ENCODE measurements at places on chromosomes 1 and 21. TPM values are rescaled to one million over a fixed set of nuclear protein-coding genes. Genes with fewer than 3 reads are reported as not detected.

The RERE gene
- 21.6 TPM for polyA plus RNA-seq

GRCh38 chr1:82510431-82510830, 709.7 kb downstream of the ADGRL2 start:
- DNase-seq = no peak

The CNR2 gene
- polyA plus RNA-seq = not detected

The SLAMF1 gene
- polyA plus RNA-seq = 0.92 TPM

The GPR153 gene
- polyA plus RNA-seq = 2.6 TPM

DNA sequence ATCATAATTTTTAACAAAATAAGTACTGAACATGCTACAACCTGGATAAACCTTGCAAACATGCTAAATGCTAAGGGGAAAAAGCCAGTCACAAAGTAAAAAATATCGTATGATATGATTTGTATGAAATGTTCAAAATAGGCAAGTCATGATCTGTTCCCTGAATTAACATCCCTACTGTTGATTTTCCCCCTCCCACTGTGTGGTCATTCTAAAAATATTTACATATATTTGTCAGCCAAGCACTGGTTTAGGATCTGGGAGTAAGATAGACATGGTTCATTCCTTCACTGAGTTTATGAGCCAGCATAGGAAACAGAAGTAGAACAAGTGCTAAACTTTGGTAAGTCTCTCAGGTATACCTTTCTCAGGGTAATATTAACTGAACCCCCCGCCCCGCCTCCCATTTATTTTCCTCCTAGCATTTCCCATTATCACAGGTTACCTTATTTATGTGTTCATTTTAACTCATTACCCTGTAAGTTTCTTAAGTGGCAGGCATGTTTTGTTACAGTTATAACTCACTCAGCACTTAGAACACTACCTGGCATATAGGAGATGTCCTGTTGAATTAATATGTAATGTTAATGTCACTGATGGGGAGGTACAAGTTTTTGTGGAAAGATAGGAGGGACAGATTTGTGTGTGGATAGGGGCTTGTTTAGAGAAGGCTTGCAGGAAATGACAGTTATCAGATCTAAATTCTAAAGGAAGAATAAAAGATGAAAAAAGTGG, 12.3 kb downstream of the UQCRH start:
- no peak for DNase-seq

DNA sequence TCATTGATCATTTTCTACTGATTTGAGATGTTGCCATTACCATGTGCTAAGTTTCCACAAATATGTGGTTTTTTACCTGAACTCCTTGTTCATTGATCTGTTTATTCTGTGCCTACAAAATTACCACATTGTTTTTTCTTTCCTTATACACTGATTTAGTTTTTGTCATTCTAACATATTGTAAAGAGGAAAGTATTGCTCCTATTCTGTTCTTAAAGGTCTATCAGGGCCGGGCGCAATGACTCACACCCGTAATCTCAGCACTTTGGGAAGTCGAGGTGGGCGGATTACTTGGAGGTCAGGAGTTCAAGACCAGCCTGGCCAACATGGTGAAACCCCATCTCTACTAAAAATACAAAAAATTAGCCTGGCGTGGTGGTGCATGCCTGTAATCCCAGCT, 75.1 kb downstream of the CAMTA1 start:
- DNase-seq = no peak

- peak; percentile 72 for DNase-seq
Measured at GRCh38 chr1:201016211-201016651, 7.3 kb downstream of the KIF21B start.

DNA sequence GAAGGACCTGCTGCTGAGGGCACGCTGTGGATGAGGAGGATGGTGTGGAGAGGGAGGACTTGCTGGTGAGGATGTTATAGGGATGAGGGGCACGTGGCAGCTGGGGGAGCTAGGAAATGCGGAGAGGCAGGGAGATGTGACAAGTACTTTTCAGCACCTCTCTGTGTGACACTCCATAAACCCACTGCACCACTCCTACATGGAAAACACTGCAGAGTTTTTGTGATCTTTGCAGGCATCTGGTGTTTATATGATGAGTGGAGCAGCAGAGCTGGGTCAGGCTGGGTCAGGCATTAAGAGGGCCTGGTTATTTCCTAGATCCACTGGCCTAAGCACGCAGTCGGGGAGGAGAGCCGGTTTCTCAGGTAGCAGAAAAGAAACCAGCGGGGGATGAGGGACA, 167.3 kb upstream of the COA6 start:
- DNase-seq = no peak

The PRKCZ gene
- polyA plus RNA-seq = 27.3 TPM

The LDLRAD1 gene
- 0.40 TPM for polyA plus RNA-seq

GRCh38 chr1:46444466-46444865, 45.2 kb upstream of the DMBX1 start:
- no peak for DNase-seq

GRCh38 chr1:232033285-232033684, 406.7 kb downstream of the DISC1 start:
- DNase-seq = no peak

- no peak for DNase-seq
Measured at GRCh38 chr1:75838079-75838478, 41.4 kb downstream of the MSH4 start.

The TMIGD3 gene
- polyA plus RNA-seq = 1.2 TPM

DNA sequence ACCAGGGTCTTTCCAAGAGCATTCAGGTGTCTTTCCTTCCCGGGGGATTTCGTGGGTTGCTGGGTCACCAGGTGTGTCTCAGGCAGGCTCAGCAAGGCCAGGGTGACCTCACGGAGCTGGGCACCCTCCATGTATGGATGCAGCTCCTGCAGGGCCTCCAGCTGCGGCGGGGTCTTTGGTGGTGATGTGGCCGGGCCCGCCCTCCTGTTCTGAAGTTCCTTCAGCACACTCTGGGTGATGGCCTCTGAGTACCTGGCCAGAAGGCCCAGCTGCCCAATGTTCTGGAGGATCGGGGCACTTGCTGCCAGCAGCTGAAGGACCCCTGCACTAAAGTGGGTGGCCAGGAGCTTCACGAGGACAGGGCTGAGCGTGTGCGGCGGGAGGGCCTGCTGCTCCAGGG, 45.5 kb downstream of the URB1 start:
- DNase-seq = no peak

DNA sequence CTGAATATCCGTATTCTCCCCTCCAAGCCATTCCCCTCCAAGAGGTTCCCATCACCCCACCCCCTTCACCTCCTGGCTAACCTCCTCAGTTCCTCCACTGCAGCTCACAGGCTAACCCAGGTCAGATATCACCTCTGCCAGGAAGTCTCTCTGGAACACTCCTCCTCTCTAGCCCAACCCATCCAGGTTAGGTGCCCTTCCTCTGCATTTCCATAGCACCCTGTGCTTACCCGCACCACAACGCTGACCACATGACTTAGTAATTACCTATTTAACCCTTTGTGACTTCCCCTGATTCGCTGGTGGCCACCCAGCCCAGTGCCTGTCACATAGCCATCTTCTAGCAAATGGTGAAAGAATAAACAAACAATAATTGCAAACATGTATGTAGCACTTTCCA, 49.5 kb upstream of the IFFO2 start:
- peak; percentile 25 for DNase-seq

DNA sequence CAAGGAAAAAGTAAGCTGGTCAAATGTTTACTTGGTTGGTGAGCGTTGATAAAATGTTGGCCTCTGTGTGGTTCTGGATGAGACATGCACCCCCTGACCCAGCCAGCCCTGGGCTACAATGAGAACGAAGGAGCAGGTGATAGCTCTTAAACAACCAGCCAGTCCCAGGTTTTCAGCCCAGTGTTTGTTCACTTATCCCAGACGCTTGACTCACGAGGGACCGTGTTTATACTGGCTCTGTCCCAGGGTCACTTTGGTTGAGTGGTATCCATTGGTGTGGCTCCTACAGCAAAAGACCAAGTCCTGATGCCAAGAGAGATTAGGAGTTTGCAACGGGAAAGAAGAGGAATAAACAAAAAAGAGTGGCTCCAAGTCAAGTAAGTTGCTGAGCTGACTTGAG, 86.9 kb downstream of the KCNJ15 start:
- peak; percentile 91 for DNase-seq

The NLRP3 gene
- 2.3 TPM for polyA plus RNA-seq

The EPHA8 gene
- polyA plus RNA-seq = not detected

DNA sequence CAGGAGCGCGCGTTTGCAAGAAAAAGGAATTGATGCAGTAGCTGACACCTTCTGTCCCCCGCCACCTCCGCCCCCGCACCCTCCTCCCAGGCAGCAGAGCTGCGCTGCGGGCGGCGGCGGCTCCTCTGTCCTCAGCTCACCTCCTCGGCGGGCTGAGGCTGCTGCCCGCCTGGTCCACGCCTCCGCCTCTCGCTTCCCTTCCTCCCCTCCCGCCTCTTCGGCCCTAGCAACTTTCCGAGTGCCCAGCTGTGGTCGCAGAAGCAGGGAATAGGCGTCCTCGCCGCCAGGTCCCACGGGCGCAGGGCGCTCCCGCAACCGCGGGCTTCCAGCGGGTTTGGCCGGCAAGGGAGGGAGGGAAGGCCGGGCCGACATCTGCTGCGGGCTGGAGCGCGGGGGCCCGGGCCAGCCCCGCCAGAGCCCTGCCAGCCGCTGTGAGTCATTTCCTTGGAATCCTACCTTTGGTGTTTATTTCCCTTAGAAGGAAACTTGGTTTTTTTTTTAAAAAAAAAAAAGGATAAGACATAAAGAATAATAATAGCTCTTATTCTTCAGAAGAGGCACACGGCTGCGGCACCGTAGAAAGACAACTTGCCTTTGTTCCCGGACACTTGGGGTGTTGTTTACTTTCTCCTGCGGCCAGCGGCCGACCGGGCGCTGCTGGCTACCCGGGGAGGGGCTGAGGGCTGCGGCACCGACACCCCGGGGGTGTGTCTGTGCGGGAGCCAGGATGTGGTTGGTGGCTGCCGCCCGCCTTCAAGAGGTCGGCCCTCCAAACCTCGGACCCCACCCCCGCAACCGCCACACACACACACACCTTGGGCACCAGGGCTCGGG, 1.1 kb downstream of the SERTAD4 start:
- DNase-seq = peak; percentile 59

- no peak for DNase-seq
Measured at GRCh38 chr1:115175596-115175995, 86.3 kb upstream of the TSPAN2 start.

GRCh38 chr1:154400381-154400801, 4.8 kb upstream of the IL6R start:
- DNase-seq = no peak

The PTPRF gene
- 30.4 TPM for polyA plus RNA-seq

DNA sequence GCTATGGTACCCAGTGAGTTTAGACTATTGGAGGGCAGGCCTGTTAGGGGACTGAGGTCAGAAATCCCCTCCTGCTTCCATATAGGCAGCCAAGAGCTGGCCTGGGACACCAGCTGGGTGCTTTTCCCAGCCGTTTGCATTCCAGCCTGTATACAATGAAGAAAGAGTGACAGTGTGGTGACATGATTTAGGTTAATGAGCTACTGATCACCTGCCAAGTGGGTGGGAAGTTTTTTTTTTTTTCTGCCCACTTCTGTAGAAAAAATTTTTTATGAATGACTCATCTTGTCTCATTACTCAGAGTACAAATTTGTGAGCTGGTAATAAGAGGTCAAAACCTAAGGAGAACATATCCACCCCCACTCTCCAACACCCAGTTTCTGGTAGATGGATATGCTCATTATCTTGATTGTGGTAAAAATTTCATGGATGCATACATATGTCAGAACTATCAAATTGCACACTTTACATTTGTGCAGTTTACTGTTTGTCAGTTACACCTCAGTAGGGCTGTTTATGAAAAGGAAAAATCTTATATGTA, 16.4 kb upstream of the CGN start:
- DNase-seq = no peak

The AKIRIN1 gene
- polyA plus RNA-seq = 35.6 TPM

- no peak for DNase-seq
Measured at GRCh38 chr21:38223893-38224540, 32.8 kb upstream of the KCNJ15 start.

The CAP1 gene
- polyA plus RNA-seq = 185 TPM

GRCh38 chr1:54001591-54001990, 16.4 kb downstream of the LDLRAD1 start:
- DNase-seq = peak; percentile 51

DNA sequence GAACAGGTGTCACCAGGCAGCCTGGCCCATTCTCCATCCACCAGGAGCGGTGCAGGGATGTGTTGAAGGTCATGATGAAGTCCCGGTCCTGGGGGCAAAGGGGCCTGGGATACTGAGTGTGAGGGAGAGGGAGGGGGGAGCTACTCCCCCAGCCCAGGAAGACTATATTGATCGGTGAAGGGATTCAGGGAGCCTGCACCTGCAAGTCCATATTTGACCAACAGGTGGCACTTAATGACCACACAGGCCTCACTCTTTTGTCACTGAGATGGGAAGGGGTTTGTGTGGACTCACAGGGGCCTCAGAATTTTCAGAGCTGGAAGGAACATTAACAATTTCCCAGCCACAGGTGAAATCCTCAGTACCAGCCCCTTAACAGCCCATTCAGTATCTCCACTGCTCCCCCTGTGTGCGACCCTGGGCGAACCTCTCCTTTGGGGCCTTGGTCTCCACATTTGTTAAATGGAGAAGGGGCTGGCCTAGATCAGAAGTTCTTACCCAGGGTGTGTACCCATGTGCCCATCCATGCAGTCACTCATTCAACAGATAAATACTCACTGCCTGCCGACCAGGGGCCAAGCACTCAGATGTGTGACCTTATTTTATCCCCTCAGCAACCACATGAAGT, 55.6 kb downstream of the NKAIN1 start:
- DNase-seq = peak; percentile 77

The NBPF10 gene
- polyA plus RNA-seq = 0.46 TPM

- no peak for DNase-seq
Measured at GRCh38 chr1:229507502-229507901, 639 bp downstream of the NUP133 start.

GRCh38 chr1:2587071-2587859, 688 bp downstream of the PRXL2B start:
- DNase-seq = no peak

DNA sequence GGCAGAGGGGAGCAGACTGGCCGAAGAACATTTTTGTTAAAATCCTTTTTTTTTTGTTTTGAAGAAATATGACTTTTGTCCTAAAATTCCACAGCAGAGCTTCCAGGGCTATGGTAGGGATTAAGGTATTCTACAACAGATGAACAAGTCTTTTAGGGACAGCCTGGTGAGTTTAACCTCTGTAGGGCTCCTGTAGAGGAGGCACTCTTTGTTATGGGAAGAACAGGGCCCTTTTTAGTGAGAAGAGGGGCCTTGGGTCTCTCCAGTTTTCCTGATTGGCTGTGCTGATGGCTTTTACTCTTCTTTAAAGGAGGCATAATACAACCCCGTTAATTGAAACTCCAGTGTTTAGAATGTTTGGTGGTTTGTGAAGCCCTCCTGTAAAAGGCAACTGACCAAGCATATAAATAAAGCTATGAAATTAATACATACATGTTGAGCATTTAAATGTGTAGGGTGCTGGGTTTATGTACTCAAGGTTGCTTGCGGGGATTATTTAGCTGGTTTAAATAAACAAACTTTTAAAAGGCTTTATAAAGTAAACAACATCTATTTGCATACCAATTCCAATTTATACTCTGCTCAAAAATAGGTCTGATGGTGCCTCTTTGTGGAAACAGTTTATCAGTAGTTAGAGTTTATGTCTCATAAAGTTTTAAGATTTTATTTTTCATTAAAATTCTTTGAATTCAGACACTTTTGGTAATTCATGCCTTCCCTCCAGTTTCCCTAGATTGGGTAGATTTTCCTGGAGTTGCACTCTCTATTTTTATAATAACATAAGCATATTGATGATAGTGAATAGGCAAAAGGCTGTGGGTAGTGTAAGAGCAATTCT, 46.5 kb downstream of the PBX1 start:
- DNase-seq = no peak

- no peak for DNase-seq
Measured at GRCh38 chr1:23013657-23014056, 2.0 kb downstream of the TEX46 start.
